GF-D8 (cell line): ENCODE measurements at places on chromosomes 3 and 15.
A peak's percentile ranks its signal among the peaks of the same experiment; 100 is the strongest.

DNA sequence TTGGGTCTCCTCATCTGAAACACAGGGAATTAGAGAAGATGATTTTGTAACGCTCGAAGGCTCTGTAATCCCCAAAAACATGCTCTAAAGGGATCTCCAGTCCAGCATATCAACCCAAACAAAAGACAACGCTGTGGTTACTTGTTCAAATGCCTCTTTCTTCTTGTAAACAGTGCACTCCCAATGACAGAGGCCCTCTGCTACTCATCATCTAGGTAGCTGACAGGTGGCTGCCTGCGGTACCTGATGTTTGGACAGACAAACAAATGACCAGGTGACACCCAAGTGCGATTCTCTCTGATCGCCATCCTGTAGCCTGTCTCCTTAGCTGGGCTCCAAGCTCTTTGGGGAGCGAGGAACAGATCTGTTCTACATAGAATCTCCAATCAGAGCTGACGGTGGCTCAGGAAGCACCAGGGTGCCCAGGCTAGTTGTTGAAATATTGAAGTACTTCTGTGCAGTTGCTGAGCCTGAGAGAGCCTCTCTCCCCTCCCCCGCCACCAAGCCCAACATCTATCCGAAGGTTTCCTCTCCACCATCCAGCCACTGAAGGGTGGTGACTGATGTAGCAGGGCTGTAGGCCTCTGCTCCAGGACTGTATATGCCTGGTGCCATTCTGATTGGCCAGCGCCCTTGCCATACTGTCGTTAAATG is 238.7 kb downstream of the XXYLT1 start:
- no peak for DNase-seq

DNA sequence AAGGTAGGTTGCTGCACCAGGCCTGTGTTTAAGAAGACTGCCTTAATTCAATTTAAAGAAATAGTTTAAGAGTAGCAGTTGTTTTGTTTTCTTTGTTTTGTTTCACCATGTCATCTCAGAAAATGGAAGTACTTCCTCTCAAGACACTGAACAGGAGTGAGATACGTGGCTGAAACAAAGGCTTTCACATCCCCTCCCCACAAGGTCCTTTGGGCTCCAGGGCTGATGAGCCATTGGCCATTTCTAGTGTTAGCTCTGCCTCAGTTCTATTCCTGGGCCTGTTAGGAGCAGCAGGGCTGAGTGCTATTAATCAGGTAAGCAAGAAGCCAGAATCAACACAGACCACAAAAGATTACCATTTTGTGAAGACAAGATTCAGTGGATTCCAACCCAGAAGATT is 132.8 kb downstream of the KCNAB1 start:
- no peak for DNase-seq

DNA sequence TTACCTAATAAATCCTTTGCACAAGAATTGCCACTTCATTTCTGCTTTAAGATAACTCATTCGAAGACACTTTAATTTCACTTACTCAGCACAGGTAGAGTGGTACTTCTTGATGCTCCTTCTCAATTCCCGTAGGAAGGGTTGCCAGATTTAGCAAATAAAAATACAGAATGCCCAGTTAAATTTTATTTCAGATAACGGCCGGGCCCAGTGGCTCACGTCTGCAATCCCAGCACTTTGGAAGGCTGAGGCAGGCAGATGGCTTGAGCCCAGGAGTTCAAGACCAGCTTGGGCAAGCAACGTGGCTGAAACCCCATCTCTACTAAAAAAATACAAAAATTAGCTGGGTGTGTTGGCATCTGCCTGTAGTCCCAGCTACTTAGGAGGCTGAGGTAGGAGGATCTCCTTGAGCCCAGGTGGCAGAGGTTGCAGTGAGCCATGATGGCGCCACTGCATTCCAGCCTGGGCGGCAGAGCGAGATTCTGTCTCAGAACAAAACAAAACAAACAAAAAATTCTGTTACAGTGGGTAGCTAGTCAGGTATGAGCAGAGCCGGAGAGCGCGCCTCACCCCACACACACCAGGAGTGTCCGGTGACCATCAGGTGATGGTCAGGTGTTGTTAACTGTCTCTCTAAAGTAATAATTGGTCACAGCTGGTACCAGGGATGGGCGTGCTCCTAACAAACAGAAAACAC is 92.8 kb downstream of the DNAH12 start:
- DNase-seq = no peak

GRCh38 chr3:189276444-189277219 is 104.9 kb downstream of the TPRG1 start:
- DNase-seq = peak; percentile 52

GRCh38 chr15:29935296-29936004 is 113.2 kb upstream of the TJP1 start:
- DNase-seq = no peak

- no peak for DNase-seq
These were observed 15.1 kb upstream of the TOPAZ1 start for GRCh38 chr3:44226573-44226972.

GRCh38 chr3:169034401-169034800 is 629.1 kb downstream of the MECOM start:
- no peak for DNase-seq

- DNase-seq = no peak
These were observed 213.0 kb downstream of the MYRIP start for GRCh38 chr3:40022297-40022827.

DNA sequence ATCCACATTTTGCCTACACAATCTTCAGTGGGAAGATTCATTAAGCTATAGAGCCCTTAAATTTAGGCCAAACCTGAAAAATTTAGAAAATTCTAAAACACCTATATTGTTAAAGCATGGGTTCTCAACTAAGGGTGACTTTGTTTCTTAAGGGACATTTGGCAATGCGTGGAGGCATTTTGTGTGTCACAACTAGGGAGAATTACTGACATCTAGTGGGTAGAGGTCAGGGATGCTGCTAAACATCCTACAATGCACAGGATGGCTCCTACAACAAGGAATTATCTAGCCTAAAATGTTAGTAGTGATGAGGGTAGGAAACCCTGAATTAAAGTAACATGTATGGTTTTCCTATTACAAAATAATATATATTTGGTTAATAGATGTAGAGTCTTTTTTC is 55.8 kb downstream of the TBC1D5 start:
- DNase-seq = peak; percentile 40

GRCh38 chr3:99678023-99678422 is 39.6 kb downstream of the COL8A1 start:
- no peak for DNase-seq

- no peak for DNase-seq
These were observed 221.1 kb upstream of the TLE3 start for GRCh38 chr15:70318594-70319465.

DNA sequence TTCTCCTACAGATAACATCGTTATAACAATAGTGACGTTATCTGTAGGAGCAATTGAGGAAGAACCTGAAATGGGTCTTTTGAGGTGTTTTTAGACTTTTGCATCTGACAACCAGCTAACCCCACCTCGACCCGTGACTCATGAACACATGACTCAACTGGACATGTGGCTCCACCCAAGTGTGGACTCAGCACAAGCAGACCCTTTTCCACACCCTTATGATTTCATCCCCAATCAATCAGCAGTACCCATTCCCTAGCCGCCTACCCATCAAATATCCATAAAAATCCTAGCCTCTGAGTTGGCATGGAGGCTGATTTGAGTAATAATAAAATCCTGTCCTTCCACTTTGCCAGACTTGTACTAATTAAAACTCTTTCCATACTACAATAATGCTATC is 255.4 kb downstream of the ARPP21 start:
- no peak for DNase-seq

GRCh38 chr3:50491023-50491422 is 12.4 kb downstream of the CACNA2D2 start:
- no peak for DNase-seq

GRCh38 chr3:114235431-114235830 is 1.9 kb downstream of the ZNF80 start:
- no peak for DNase-seq

GRCh38 chr3:142282503-142282902 is 57.1 kb upstream of the GK5 start:
- peak; percentile 66 for DNase-seq

DNA sequence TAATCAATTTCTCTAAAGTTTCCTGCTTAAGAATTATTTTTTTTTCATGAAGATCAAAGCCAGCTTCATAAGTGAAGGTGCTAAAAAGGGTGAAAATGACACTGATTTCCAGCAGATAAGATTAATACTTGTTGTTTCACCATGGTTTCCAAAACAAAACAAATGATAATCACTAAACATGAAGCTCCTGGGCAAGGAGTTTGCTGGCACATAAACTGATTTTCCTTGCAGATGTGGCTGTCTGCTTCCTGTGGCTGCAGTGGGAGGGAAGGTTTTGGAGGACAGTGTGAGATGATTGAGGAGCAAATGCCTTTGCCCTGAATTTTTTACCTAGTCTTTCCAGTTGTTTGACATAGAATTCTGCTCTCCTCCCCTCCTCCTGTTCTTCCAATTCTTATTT is 228.8 kb downstream of the DIPK2A start:
- no peak for DNase-seq

GRCh38 chr3:54073386-54073785 is 49.0 kb upstream of the CACNA2D3 start:
- DNase-seq = no peak

DNA sequence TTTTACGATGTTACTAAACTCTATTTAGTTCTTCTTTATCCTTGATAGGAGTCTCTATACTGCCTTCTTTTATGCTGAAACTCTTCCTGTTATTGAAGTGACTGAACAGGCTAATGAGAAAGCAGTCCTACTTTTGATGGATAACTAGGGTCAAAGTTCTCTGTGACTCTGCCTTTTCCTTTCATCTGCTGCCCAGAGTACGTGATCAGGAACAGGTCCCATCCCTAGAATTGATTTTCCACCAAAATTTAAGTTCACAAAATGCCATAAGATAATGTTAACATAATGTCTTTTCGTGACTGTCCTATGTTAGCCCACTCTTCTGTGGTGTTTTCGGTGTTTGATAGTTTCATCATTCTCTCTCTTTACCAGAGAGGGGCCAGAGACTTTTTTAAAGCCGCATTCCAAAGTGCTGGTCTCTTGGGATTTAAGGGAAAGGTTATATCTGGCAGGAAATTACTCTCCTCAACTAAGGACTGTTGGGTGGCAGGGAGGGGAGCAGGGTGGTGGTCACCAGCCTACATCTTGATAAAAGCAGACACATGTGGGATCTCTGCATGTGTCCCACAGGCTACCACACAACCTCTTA is 50.3 kb upstream of the PLXND1 start:
- DNase-seq = no peak
